Stimulated activated CD8-positive, alpha-beta memory T cell treated with anti-CD3 and anti-CD28 coated beads, Interleukin-2, amount 100 ng/mL, for 48 hours (primary cell): ENCODE measurements at places on chromosomes 16 and 17.

DNA sequence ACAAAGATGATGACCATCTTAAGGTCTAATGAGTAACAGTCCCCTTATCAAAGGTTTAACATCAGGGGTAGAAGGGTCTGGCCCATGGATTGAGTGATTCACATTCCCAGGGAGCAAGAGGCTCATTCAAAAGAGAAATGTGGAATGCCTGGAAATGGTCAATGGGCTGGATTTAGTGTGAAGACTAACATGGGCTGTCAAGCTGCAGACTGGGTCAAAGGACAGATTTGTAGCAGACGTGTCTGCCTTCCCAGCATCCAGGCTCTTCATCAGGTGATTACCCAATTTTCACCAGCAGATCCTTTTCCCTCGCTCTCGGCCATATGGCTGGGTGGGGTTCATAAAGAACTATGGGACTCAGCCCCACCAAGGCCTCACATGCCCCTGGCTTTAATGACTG, 26.8 kb downstream of the DCUN1D3 start:
- no peak for DNase-seq

DNA sequence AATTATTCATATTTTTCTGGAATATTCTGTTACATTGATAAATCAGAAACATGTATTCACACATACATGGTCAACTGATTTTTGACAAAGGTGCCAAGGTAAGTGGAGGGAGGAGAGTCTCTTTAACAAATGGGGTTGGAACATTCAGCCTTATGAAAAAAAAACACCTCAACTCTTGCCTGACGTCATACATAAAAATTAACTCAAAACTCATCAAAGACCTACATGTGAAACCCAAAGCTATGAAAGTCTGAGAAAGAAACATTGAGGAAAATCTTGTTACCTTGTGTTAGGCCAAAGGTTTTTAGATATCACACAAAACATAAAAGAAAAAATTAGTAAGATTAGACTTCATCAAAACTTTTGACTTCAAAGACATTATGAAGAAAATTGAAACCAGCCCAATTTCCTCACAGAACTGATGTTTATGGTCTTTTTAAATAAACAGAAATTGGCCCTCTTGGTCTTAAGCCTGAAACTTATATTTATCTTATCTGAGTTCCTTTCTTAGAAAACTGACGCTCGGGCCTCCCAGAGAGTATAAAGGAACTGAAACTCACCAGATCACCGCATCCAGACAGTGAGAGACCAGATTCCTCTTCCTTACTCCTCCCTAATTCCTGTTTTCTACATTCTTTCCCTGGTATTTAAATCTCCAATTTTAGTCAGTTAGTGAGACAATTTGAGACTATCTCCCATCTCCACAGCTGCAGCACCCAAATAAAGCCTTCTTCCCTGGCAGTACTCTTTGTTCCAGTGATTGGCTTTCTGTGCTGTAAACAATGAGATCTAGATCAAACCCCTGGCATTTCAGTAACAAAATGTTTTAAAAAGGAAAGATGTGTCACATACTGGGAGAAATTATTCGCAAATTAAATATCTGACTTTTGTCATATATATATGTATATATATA, 4.0 kb downstream of the HYDIN start:
- DNase-seq = no peak

GRCh38 chr17:79513820-79514535, 96.9 kb downstream of the RBFOX3 start:
- DNase-seq = no peak

- no peak for DNase-seq
Observed at GRCh38 chr16:67917140-67917851, 14.4 kb downstream of the CTRL start.

DNA sequence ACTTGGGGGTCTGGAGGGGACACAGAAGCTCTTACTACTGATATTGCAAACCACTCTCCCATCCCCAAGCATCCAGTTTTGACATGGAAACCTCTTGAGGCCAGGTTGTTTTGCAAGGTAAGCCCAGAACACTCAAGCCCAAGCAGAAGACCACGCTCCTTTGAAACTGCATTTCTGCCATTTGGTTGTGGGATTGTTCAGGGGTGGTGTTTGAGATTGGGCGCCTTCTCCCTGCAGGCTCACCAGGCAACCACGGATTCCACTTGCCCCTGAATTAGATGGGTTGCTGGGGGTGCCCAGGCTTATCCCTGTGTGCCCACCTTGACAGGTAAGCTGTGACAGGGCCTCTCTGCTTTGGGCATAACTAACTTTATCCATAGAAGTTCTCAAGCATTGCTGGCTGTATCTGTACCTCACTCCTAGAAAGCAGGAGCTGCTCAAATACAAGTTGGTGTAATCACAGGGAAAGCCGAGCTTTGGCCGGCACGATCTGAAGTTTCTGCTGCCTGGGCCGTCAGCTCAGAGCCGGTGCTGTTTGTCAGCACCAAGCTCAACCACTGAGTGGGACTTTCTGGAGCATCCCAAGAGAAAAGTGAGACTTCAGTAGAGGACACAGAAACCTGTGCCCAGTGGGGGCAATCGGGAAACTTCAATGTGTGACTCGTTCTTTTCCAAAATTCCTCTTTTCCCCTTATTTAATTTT, 93.6 kb downstream of the CYLD start:
- DNase-seq = no peak

DNA sequence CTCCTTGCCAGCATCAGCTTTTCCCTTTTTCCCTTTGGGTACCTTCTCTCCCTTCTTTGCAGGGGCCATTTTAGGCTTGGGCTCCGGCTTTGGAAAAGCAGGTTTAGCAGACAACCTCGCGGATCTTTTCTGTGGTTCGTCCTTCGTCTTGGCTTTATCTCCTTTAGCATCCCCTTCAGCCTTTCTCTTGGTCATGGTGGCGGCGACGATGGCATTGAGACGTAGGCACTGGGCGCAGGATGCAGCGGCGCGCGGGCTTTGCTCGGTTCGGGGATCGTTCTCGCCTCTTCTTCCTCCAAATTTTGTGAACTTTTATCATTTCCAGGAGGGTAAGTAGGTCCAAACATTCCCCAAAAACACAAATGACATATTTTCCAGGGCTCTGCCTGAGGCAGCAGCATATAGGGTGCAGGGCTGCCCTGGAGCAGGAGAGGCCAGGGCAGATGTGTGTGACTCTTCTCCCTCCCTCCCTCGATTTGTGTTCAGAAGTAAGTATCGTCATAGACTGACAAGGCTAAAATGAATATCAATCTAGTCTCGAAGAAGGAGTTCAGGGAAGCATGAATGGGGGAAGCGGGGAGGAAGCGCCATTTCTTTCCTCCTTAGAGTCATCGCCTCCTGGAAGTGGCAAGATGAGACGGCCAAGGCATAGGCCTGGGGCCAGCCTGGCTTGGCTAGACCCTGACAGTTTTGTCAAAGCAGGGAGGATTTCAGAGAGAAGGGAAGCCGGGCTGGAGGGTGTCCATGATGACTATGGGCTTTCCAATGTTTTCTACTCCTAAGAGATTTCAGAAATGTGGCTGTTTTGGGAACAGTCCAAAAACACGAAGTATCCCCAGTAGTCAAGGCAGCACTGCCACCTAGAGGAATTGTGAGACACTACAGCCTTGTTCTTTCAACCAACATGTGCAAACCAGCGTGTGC, 13.2 kb downstream of the CHCT1 start:
- no peak for DNase-seq

- DNase-seq = no peak
Observed at GRCh38 chr17:59830007-59830630, 62.6 kb downstream of the TUBD1 start.

GRCh38 chr16:85200471-85201278, 88.4 kb upstream of the CIBAR2 start:
- DNase-seq = no peak

DNA sequence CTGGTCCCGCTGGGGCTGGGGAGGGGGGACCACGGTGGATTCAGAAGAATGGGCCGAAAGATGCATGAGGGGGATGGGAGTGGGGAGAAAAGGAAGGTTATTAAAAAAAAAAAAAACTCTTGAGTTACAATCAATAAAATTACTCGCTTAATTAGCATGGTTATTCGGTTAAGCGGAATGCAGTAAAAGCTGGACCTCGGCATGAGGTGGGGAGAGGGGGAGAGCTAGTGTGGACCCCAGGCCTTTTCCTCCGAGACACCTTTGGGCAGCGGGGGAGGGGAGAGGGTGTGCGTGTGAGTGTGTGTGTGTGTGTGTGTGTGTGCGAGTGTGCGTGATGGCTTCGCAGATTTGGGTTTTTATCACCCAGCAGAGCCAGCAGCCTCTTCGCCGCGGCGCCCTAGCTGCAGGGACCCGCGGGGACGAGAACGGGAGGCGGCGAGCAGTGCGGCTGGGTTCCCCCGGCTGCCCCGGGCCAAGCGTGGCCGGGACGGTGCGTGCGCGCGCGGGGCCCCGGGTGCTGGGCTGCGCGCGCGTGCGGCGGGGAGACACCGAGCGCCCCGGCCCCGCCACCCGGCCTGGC, 3.7 kb downstream of the BAHCC1 start:
- no peak for DNase-seq

- no peak for DNase-seq
Observed at GRCh38 chr17:8502126-8502525, 66.4 kb downstream of the NDEL1 start.

GRCh38 chr17:21246698-21247097, 6.5 kb downstream of the NATD1 start:
- DNase-seq = no peak

- no peak for DNase-seq
Observed at GRCh38 chr17:56320443-56320842, 167.2 kb downstream of the ANKFN1 start.

GRCh38 chr16:50146479-50147435, 6.3 kb upstream of the TENT4B start:
- DNase-seq = no peak

DNA sequence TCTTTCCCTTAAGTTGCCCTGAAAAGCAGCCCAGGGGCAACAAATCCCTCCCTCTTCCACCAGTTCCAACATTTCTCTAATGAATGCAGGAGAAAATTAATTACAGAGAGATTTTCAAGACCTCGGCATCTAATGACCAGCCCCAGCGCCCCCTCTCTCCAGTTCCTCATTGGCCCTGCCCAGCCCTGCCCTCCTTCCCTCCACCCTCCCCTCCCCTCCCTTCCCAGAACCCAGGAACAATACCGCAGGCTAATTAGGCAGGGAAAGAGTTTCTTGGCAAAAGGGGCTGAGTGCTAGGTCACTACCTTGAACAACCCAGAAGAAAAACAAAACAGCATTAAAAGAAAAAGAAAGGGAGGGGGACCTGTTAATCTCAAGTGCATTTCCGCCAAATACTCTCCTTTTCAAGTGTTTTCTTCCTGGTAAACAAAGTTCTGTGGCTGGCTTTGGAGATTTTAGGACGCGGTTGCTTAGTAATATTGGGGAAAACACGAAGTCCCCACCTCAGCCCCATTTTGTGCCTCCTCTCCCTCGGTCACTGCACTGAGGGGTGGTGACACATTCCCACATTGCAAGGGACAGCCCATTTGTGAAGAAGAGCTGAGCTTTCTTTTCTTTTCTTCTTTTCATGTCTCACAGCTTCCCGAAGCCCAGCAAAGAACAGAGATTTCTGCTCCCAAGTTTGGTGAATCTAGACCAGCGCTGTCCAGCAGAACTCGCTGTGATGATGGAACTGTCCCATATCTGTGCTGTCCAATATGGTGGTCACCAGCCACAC, 215.4 kb downstream of the SOX9 start:
- no peak for DNase-seq

GRCh38 chr17:48568499-48569239, 9.5 kb downstream of the HOXB4 start:
- DNase-seq = no peak

DNA sequence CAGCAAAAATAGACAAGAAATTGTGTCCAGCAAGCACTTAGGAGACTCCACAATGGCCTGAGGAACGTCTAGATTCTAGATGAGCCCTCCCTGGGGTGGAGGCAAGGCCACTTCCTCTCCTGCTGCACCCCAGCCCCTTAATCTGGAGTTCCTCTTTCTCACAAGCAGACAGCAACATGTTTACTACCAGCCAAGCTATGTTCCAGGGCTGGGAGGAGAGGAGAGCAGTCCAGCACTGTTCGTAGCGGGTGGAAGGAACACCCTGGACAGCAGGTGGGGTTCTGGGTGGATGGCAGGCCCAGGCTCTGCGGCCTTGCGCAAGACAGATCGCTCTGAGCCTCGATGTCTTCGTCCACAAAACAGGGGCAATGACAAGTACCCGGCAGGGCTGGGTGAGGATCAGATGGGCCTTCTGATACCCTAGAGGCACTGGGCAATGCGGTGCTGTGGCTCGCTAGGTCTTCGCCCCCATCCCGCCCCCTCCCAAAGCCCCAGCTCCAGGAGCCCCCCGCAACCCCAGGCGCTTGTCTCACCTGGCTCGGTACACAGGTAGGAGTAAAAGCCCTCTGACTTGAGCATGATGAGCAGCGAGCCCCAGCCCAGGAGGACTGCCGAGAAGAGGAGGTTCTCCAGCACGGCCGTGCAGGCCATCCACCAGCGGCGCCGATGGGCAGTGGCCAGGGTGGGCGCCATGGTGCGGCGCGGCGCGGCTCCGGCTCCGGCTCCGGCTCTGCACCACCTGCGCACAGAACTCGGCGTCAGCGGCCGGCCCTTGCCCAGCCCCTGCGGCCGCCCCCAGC, 1.3 kb downstream of the SLC43A2 start:
- DNase-seq = no peak

DNA sequence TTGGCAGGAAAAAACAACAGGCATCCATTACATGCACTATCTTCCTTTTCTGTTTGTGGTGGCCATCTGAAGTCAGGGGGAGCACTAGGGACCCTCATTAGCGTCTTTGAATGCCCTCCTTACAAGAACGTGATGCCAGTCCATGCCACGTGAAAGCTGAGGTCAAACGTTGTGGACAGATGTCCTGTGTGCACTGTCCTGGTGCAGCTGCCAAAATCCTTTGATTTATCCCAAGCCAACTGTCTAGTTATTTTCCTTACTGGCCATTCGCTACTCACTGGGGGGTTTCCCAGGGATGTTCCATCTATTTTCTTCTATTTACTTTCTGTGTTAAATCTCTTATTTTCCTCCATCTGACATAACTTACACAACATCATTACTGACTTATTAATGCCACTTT, 135.7 kb downstream of the ABCA8 start:
- DNase-seq = no peak

- peak; percentile 54 for DNase-seq
Observed at GRCh38 chr16:56675685-56676210, 6.1 kb downstream of the MT1H start.
